ENCODE measurements at places on chromosomes 5 and 9.

DNA sequence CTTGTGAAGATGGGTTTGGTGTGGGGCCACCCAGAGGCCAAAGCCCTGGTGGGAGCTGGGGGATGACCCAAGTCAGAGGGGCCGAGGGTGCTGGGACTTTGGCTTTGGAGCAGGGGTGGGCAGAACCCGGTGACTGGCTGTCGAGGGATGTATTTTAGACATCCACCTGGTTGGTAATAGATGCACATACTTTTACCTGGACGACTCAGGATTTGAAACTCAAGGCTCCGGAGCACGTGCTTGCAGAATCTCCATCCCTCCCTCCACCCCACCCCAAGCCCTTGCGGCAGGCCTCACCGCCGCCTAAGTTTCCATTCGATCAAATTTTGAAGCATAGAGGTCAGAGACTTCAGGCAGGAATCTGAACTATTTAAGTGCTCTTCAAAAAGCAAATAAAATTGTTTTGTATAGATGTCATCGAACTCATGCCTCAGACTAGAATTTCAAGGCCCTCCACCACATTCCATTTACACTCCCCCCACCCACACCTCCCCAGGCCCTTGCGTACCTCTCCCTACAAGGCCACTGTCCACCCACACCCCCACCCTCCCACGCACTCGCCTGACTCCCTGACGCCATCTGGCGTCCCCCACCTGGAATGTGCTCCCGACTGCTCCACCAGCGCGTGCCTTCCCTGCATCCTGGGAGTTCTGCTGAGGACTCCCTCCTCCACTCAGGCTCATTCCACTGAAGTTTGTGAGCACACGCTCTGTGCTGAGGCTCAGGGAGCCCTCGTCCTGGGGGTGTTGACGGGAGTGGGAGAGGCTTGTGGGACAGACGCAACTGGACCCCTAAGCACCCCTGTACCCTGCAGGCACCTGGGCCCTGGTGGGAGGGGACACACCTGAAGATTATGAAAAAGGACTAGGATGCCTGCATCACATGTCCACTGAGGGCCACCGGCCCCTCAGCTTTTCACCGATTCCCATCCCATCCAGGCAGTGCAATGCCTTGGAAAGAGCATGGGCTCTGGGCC, 56.4 kb upstream of the RPL26L1 start:
- no peak for DNase-seq

DNA sequence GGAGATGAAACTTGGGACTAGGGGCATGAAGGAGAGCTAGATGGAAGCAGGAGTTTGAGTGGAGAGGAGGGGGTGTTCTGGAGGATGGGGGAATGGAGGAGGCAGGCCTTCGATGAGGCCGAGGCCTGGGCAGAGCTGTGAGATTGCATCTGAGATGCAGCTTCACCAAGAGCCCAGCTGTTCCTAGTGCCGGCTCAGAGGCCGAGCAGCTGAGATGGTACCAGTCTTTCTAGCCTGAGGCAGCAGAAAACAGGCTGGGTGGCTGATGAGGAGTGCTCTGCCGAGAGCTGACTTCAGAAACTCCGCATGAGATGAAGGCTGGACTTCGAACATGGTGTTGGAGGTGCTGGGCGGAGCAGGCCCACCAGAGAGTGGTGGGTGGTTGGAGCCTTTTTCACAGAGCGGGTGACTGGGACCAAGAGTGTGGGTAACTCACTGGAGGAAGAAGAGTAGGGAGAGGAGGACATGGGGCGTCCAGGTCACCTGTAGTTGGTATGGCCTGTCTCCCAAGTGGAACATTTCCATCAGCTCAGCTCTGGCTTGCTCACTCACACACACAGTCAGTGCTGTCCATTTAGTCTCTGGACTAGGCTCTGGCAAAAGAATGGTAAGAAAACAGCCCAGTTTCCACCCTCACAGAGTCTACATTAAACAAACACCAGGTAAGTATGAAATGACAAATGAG, 54.7 kb downstream of the TMOD1 start:
- no peak for DNase-seq

DNA sequence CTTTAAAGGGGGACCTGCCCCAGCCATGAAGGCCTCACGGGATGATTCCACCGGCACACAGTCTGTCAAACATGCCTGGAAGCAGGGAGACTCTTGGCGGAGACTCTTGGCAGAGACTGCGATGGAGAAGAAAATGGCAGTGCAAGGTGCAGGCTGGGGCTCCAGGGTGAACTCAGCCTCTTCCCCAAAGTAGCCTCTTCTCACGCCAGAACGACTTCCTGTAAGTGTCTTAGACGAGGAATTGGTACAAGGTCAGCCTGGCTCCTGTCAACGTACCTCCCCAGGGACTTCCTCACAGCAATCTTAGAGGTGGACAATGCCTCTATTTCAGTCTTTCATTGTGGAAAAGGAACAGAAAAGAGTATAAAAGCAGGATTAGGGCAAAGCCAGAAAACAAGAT, 109.3 kb downstream of the UGCG start:
- DNase-seq, result no peak

- DNase-seq, result no peak
These were observed 133.8 kb downstream of the LIFR start for GRCh38 chr5:38422622-38423021.

DNA sequence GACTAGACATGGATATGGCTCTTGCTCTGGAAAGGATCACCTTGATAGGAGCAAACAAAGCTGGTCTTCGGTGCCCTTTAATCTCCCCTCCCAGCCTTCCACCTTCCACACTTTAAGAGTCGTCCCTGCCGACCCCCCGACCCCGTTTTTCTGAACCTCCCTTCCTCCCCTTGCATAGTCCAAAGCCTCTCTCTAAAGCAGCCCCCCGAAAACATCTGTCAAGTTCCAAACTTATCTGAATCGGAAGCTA, 423 bp upstream of the NUP214 start:
- DNase-seq, result no peak

GRCh38 chr9:107153336-107153735, 129.7 kb upstream of the RAD23B start:
- DNase-seq, result no peak

All from activated naive CD8-positive, alpha-beta T cell treated with anti-CD3 and anti-CD28 coated beads, Interleukin-2, amount 50 U/mL, for 16 hours (primary cell).